ENCODE measurements at places on chromosomes 7 and 10.
A peak's percentile ranks its signal among the peaks of the same experiment; 100 is the strongest.

GRCh38 chr10:129742742-129743550, 221.1 kb downstream of the EBF3 start:
- peak; percentile 41 for DNase-seq

GRCh38 chr7:154912871-154913637, 89.9 kb downstream of the PAXIP1 start:
- DNase-seq: no peak

- DNase-seq: peak; percentile 76
Measured at GRCh38 chr10:80529604-80530003, 8.1 kb upstream of the SH2D4B start.

DNA sequence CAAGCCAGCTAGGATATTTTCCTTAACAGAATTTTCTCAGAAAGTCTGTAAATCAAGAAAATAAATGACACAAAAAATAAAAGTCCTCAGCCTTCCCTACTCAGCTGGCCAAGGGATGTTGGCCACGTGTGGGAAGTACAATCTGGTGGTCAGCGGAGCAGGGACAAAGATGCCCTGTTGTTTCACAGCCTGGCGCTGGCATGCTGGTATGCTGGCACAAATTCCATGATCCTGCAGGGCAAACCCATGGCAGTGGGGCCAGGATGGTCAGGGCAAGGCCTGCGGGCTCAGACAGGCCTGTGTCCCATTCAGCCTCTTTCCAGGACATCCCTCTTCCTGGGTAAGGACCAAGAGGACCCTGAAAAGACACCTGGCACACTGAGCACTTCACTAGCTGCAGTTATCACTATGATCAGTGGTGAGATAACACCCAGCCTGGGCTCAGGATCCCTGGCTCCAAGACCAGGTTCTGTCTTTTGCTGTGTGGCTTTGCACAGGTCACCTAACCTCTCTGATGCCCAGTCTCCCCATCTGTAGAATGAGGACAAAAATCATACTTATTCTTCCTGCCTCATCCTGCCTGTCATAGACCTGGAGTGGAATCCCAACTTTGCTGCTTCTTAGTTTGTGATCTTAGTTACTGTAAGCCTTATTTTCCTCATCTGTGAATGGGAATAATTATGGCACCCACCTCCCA, 10.8 kb upstream of the HSPA12A start:
- no peak for DNase-seq

DNA sequence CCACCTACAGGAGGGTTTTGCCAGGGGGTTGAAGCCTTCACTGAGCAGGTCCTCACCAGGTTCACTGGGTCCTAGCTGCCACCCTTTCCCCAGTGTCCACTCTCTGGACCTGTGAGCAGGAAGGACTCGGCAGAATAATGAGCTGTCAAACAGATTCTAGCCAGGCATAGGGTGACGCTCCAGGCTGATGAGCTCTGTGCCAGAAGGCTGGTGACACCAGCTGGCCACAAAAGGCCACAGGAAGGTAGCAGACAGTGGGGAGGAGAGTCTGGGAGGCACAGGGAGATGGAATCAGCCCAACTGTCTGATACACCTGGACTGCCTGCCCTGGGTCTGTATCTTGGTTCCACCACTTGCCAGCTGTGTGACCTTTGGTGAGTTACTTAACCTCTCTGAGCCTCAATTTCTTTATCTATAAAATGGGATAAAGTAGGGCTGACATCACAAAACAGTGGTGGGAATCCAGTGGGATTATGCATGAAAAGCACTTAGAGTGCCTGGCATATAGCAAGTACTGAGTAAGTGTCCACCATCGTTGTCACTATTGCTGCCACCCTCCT, 26.7 kb upstream of the NDST2 start:
- DNase-seq: no peak

DNA sequence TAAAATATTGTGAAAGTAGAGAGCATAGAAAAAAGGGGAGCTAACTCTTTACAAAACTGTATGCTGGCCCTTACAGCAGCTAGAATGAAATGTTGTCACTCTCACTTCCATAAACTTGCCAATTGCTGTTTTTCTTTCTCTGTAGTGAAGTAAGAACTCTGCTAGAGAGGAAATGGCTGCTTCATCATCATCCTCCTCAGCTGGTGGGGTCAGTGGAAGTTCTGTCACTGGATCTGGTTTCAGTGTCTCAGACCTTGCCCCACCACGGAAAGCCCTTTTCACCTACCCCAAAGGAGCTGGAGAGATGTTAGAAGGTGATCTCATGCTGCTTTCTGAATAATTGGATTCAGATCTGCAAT, 7.6 kb upstream of the ASCC1 start:
- DNase-seq: no peak

DNA sequence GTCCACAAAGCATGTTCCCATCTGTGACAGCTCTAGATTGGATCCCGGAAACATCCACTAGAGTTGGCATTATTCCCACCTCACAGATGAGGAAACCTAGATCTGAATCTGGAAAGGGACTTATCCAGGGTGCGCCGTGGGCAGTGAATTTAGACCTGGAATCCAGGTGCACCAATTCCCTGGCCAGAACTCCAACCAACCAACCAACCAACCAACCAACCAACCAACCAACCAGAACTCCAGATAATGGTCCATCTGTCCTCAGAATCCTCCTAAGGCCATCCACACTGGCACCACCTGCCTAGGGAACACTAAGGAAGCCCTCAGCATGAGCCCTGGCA, 42.0 kb upstream of the ZMIZ1 start:
- no peak for DNase-seq

- no peak for DNase-seq
Measured at GRCh38 chr7:42137941-42138340, 99.1 kb downstream of the GLI3 start.

DNA sequence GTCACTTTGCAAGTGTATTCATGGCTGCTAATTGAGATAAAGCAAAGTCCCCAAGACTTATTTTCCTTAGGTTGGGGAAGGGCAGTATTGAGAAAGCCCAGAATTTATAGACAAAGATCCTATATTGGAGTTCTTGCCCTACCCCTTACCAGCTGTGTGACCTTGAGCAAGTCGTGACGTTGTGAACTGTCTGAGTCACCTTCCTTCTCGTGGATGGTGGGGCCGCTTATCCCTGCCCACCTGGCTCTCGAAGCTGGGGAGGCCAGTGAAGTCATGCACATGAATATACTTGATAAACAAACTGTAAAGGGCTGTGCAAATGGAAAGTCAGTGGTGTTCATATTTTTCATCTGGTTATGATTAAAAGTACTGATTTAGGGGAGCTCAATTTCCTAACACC, 127.4 kb downstream of the TACC2 start:
- DNase-seq: no peak

DNA sequence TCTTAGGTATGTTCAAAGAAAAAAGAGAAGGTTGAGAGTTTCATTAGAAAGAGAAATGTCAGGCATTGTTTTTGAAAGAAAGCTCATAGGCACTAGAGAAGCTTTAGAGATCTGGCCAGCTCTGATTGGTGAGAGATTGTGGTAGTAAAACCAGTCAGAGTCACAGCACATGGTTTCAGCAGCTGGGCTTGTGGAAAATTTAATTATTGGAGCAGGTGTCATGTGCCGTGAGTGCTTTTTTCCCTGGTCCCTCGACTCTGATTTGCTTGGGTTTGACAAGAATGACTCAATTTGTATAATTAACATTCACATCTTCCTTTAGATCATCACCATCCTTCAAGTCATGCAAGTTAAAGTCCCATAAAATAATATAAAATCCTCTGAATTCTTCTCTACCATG, 35.2 kb downstream of the MRPL32 start:
- DNase-seq: no peak

DNA sequence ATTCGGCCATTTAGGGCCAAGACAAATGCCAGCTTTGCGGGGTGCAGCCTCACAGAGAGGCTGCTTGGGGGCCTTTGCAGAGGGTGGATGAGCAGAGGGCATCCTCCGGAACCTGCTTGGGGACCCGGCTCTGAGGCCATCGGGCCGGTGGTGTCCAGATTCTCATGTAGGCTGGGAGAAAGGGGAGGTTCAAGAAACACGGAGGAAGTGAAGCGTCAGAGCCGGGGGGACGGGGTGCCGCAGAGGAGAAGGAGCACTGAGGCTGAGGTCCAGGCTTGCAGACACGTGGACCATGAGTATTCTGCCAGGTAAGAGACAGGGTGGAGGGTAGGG, 150.7 kb upstream of the SHH start:
- no peak for DNase-seq

DNA sequence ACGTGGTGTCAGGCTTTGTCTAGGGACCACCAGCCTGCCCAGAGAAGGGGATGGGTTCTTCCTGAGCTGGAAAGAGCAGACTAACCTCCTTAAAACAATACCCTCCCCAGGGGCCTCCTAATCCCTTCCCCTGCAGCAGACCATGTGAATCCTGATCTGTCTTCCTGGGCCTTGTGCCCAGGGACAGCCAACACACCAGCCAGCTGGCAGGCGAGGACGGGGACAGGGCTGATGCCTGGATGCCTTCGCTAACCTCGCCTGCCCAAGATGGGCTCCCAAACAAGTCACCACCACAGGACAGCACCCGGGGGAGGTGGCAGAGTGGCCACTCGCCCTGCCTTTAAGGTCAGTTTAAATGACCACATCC, 17.6 kb downstream of the PODXL start:
- DNase-seq: no peak

- DNase-seq: no peak
Measured at GRCh38 chr7:129457101-129457500, 22.9 kb downstream of the STRIP2 start.

- no peak for DNase-seq
Measured at GRCh38 chr10:27646194-27646593, 99.4 kb downstream of the MKX start.

DNA sequence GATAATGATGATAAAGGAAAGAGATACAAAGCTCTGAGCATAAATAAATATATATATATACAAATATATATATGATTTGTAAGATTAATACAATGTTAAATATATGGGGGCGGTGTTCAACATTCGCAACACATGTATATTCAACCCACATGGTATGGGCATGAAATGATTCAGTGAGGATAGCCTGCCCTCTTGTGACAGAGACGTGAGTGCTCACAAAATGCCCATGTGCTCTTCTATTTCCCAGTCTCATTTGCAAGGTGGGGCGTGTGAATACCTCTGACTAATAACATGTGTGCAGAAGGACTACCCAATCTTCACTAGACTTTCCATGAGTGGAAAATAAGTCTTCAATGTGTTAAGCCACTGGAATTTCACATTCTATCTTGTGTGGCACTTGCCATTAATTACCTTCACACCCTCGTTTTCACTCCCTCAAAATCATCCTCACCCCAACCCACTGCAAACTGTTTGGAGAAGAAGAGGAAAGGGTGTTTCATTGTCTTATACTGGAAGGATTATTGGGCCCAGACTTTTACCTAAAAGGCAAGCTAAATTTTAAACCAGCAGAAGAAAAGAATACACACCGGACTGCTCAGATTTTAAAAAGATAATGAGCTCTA, 26.9 kb downstream of the ASAH2 start:
- DNase-seq: no peak

DNA sequence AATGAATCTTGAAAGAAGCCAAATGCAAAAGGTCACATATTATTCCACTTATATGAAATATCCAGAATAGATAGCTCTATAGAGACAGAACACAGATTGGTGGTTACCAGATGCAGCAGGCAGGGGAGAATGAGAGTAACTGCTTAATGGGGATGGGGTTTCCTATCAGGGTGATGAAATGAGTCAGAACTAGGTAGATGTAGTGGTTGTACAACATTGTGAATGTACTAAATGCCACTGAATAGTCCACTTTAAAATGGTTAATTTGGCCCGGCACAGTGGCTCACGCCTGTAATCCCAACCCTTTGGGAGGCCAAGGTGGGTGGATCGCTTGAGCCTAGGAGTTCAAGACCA, 9.4 kb upstream of the SLC25A28 start:
- no peak for DNase-seq

DNA sequence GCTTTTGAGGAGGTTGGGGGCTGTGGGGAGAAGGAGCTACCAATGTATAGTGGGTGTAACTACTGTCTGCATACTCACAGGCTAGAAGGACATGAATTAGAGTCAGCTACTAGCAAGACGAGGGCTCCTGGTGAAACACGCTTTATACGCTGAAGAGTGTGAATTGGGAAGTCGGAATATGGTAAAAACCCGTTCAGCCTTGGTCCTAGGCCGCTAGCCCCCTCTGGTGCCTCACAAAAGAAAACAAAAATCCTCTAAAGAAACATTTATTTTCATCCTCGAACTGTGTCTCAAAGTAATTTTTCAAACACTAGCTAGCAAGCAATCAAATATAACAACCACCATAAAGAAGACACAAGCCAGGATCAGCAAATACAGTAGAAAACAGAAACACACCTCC, 338.1 kb upstream of the SEMA3C start:
- DNase-seq: no peak

GRCh38 chr10:88070080-88070880, 206.9 kb downstream of the PTEN start:
- no peak for DNase-seq

- DNase-seq: no peak
Measured at GRCh38 chr10:126387931-126388911, at the start of gene ADAM12. Gene ADAM12 (minus strand): TSS chr10:126388477. CDS start chr10:126388145, 332 bp downstream.

DNA sequence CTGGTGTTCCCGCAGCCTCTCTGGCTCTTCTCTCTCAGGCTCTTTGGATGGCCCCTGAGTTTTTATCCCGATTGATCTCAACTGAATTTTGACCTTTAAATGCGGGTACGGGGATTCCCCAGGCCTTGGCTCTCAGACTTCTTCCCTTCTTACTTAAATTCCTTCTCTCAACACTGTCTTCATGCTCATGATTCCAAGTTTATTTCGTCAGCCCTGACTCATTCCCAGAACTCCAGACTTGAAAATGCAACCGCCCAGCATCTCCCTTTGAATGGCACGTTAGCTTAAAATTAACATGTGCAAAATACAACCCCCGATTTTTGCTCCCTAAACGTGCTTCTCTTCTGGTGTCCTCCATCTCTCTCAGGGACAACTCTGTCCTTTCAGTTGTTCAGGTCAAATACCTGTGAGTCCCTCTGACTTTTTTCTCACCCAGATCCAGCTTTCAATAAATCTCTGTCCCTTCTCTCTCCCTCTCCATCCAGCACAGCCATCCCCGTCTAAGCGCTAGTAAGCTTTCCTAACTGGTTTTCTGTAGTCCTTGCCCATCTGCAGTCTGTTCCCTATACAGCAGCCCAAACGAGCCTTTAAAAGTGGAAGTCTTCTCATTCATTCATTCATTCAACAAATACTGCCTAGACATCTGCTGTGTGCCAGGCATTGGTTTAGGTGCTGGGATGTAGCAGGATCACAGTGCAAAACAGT, 7.1 kb downstream of the HECW1 start:
- no peak for DNase-seq
